Stimulated activated CD4-positive, alpha-beta T cell treated with anti-CD3 and anti-CD28 coated beads, TNF-alpha, amount 100 ng/mL, for 24 hours (primary cell): ENCODE measurements at places on chromosomes 2 and 18.

DNA sequence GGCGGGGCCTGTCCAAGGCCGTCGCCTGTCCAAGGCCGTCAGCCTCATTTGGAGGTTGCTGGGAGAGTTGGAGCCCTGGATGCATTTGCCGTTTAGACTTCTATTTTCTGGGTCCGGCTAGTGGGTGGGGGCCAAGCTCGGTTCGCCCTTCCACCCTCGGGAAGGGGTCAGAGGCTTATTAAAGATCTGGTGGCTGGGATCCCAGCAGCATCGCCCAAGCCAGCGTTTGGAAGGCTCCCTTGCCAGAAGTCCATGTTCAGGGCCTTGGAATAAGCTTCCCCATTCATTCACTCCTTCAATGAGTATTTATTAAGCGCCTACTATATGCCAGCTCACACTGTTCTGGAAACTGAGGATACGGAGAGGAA is 516 bp upstream of the DOCK10 start:
- DNase-seq = no peak

GRCh38 chr18:48218285-48219022 is 190.7 kb downstream of the ZBTB7C start:
- no peak for DNase-seq

- DNase-seq = no peak
These were observed 56.6 kb downstream of the BMPR2 start for GRCh38 chr2:202432776-202433175.

DNA sequence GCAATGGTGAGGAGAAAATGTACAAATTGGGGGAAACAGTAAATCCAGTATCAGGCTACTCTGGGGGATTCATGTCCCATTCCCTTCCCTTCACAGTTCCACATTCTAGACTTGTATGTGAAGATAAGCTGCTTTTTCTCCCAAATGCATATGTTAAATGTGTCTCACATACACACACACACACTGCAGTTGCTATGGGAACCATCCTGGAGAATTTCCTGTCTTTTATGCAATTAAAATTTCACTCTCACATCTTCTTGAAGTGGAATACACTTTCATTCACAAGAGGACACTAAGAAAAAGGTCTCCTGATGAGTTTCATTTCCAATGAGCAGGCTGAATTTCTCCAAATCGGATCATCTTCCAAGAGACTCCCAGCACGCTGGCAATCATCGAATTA is 366.0 kb downstream of the LRATD1 start:
- no peak for DNase-seq

- DNase-seq = no peak
These were observed 25.6 kb downstream of the DNMT3A start for GRCh38 chr2:25316101-25316500.

GRCh38 chr2:58539973-58540372 is 298.8 kb upstream of the FANCL start:
- no peak for DNase-seq

- DNase-seq = no peak
These were observed 92.7 kb downstream of the WDSUB1 start for GRCh38 chr2:159193791-159194190.

- DNase-seq = no peak
These were observed 317.1 kb upstream of the SPRED2 start for GRCh38 chr2:65749545-65749944.

DNA sequence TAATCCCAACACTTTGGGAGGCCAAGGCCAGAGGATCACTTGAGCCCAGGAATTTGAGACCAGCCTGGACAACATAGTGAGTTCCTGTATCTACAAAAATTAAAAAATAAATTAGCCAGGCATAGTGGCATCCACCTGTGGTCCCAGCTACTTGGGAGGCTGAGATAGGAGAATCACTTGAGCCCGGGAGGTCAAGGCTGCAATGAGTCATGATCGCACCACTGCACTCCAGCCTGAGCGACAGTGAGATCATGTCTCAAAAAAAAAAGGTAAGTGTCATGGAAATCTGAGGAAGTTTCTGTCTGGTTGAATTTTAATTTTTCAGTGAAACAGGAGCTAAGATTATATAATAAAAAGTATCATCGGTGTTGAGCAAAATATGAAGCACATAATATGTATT is 2.5 kb upstream of the C2orf15 start:
- no peak for DNase-seq

DNA sequence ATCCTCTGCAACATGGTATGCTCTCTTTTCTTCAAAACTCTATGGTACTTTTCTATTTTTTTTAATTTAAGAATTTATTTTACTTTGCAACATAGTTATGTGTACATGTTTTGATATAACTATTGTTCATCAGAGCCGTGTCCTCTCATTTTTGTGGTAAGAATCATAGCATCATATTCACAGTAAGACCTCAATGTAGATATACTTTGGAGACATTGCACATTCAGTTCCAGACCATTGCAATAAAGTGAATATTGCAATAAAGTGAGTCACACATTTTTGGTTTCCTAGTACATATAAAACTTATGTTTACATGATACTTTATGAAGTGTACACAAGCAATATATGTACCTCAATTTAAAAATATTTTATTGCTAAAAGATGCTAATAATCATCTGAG is 22.7 kb upstream of the LINC00305 start:
- DNase-seq = no peak

- no peak for DNase-seq
These were observed 370.0 kb upstream of the SPRED2 start for GRCh38 chr2:65802298-65802942.

DNA sequence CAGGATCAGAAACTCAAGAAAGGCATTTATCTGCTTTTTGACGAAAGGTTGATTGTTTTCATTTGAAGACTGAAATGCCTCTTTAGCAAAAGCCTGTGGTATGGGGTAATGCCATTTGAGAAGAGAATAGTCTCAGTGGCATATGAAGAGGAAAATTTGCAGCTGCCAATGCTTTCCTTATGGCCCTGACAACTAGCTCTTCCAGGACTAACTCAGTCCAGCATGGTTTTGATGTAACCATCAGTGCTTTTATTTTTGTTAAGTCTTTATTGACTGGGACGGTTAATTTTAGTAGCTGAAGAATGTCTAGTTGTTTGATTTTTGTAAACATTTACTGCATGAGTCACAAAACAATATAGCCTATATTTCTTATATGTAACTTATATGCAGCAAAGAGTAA is 158.4 kb downstream of the LNPK start:
- no peak for DNase-seq

GRCh38 chr2:28325567-28326468 is 66.8 kb upstream of the FOSL2 start:
- DNase-seq = no peak

GRCh38 chr2:189369566-189369965 is 71.7 kb upstream of the WDR75 start:
- DNase-seq = no peak

DNA sequence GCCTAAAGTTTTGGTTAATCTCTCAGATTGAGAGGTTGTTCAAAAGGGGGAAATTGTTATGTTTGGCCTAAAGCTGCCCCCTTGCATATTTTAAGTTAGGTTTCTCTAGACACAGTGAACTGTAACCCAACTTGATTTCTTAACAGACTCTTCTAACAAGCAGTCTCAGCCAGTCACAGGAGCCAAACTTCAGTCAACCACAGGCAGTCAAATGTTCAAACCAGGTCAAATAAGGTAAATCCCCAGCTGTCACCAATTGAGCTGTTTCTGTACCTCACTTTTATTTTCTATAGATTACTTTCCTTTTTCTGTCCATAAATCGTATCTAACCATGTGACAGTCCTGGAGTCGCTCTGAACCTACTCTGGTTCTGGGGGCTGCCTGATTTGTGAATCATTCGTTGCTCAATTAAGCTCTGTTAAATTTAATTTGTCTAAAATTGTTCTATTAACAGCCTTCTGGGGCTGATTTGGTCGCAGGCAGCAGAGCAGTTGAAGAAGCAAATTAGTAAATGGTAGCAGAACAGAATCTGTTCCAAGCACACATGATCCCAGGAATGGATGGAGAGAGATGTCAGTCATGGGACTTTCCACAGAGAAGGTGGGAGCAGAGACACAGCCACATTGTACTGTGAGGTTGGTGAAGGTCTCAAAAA is 16.4 kb upstream of the NFU1 start:
- no peak for DNase-seq

DNA sequence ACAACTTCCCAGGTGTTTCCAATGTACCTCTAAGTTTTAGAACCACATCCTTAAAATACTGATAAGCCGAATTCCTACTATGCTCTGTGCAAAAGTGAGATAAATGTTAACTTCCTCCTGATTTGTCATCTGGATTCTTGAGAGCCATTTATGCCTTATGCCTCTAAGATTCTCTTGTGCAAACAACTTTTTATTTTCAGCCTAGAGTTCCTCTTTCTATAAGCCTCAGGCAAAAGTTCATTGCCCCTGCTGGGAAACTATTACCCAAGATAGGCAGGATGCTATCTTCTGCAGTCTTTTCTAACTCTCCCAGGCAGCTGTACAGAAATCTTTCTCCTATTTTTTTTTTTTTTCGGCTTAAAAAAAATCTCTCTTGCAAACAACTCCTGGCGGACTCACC is 216.1 kb downstream of the KCNJ3 start:
- DNase-seq = no peak

GRCh38 chr2:45978302-45978859 is 318.8 kb upstream of the EPAS1 start:
- DNase-seq = no peak

GRCh38 chr2:235087832-235088495 is 136.1 kb downstream of the SH3BP4 start:
- no peak for DNase-seq

GRCh38 chr2:86274265-86274917 is 63.0 kb downstream of the REEP1 start:
- no peak for DNase-seq

DNA sequence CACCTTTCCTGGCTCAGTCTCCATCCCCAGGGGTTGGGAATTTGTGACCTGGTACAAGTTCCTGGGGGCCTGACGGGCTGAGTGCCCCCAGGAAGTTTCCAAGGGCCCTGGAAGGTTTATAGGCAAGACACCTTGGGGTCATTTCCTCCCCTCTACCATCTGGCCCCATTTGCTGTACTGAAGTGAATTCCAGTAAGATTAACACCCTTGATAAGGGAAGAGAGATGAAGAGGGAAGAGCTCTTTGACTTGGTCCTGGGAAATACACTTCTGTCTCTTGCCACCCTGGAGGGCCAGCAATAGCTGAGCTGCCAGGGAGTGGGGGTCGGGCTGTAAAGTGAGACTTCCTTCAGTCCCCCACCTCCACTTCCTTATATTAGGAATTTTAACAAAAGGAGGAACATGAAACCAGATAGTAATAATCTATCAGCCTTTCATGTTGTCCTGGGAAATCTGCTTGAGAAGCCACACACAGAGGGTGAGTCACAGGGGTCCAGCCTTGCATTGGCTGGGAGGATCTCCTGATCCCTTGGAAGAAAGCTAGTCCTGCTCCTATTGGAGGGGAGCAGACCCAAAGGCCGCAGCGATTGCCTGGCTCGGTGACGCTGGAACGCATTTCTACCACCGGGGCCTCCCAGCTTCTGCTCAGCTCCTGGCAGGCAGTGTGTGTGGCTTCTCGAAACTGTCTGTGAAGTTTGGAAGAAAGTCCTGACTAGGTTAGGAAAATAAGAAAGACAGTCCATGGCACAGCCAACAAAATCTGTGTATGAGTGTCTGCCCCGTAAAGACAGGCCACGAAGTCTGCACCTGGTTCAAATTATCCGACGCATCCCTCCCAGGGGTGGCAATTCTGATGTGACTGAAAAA is 87.3 kb downstream of the ACAA2 start:
- DNase-seq = no peak

DNA sequence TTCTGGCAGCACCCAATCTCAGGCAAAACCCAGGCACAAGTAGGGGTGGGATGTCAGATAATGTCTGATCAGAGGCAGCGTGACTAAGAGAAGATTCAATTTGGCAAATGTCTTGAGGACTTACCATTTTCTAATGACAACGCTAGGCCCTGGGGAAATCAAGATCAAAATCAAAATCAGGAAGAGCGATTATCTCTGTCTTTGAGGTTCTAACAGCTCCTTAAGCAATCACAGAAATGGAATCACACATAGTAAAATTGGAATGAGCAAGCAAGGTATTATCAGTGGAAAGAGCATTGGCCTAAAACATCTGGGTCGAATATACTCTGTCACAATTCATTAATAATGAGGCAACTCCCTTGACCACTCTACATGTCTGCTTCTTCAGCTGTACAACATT is 8.6 kb upstream of the SERPINB2 start:
- DNase-seq = no peak

GRCh38 chr2:74845217-74845751 is 11.4 kb downstream of the HK2 start:
- peak; percentile 37 for DNase-seq

DNA sequence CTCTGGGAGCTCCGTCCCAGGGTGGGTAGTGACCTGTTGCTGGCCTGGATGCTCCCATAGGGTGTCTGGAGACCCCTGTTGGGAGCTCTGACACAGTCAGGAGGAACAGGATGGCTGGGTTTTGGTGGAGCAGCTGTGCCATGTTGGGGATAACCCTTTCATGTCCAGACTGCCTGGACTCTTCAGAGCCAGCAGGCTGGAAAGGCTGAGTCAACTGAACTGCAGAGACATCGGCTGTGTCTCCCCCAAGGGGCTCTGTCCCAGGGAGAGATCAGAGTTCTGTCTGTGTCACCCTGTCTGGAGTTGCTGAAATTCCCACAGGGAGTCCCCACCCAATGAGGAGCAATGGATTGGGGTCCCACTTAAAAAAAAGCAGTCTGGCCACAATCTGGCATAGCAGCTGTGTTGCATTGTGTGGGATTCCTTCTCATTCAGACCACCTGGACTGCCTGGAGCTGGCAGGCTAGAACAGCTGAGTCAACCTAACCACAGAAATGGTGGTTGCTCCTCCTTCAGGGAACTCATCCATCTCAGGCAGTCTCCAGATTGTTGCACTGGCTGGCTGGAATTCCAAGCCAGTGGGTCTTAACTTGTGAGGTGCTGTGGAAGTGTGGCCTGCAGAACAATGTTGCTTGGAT is 37.2 kb downstream of the AGPS start:
- DNase-seq = no peak

DNA sequence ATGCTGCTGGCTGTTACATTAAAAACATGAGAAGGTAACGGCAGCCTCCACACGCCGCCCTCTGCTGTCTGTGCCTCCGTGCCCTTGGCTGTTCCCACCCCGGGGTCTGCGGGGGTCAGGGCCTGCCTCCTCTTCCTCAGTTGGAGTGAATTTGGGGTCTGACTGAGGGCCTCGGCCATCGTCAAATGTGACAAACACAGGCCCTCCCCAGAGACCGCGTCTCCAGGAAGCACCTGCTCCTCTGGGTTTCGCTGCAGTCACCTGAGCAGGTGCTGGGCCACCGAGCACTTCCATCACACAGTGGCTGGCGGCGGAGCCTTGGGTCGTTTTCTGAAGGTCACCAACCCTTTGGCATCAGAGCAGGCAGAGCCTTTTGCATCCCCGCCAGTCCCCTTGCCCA is 70.9 kb downstream of the NFATC1 start:
- DNase-seq = no peak

- no peak for DNase-seq
These were observed 132.9 kb upstream of the SIX2 start for GRCh38 chr2:45141883-45142866.

DNA sequence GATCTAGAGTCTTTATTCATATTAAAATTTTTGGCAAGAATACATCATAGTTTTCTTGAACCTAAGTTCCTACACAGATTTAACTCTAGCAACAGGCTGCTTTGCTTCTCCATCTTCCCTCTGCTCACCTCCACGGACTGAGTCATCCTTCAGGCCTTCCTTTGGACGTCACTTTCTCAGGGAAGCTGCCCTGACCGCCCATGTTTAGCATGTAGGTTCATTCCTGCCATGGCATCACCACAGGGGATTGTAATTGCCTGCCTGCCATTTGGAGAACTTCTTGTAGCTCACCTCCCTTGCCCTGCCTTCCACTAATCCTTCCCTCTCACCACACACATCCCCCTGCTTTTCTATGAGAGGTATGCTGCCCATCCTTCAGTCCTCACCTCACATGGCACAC is 43.9 kb upstream of the B3GNT2 start:
- no peak for DNase-seq

- DNase-seq = no peak
These were observed 52.7 kb downstream of the CMPK2 start for GRCh38 chr2:6812857-6813530.
